Brain pericyte (primary cell): ENCODE measurements at places on chromosomes 16 and 17.

DNA sequence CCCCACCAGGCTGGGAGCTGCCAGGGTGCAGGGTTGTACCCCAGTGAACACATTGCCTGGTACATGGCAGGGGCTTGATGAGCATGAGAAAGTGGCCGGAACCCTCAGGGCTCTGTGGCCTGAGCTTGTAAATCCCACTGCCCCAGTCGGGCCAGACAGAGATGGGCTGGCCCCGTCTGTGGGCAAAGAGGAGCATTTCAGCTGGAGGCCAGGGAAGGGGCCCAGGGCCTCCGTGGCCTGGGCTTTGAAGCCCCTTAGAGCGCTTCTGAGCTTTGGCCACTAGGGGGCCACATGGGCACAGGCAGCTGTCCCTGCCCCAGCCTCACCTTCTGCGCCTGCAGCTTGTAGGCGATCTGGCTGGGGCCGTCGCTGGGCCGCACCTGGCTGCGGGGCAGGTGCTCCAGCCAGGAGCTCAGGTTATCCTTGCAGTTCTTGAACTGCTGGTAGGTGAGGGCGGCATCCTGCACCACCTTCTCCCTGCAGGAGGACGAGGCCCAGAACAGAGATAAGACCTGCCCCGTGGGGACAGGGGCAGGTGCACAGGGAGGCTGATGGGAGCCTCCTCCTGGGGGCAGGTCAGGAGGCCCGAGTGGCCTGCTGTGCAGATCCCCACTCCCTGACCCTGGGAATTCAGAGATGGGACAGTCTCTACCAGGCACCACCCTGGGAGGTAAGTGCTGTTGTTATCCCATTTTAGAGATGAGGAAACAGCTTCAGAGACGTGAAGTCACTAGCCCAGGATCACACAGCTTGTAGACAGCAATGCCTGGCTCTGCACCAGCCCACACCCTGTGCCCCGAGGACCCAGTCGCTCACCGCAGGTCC lies 12.8 kb downstream of the EVPL start:
- DNase-seq, result no peak

DNA sequence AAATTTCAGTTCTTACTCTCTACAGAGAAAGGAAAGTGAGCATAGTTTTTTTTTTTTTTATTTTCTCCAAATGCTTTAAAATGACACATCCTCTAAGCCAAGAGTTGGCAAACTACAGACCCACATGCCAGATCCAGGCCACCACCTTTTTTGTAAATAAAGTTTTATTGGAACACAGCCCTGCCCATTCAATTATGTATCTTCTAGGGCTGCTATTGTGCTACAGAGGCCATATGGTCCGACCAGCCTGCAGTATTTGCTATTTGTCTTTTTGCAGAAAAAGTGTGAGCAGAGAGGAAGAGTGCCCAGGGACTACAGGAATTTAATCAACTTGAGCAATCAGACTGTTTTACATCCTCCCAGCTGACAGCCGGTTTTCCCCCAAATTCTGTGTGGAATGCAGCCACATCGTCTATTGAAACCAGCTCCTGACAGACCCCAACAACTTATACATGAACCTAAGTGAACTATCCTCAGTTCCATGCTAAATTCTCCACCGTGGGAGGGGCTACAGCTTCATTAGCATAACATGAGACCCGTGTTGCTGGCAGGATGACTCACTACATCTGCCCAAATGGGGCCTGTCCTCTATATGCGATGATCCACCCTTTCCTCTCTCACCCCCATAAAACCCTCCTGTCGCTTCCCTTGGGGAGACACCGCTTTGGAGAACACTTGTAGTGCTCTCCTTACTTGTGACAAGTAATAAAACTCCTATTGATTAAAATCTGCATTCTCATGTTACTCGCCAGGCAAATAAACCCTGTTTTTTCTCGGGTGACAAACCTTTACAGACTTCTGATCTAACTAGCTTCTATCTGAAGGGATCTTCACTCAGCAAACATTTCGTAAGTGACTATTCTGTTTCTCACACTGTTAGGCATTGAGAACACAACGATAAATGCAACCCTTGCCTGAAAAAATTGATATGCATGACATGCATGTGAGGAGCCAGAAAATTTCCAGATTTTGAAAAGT lies 149.4 kb upstream of the HS3ST3A1 start:
- no peak for DNase-seq

GRCh38 chr17:10716218-10716617 lies 13.6 kb downstream of the TMEM220 start:
- no peak for DNase-seq

DNA sequence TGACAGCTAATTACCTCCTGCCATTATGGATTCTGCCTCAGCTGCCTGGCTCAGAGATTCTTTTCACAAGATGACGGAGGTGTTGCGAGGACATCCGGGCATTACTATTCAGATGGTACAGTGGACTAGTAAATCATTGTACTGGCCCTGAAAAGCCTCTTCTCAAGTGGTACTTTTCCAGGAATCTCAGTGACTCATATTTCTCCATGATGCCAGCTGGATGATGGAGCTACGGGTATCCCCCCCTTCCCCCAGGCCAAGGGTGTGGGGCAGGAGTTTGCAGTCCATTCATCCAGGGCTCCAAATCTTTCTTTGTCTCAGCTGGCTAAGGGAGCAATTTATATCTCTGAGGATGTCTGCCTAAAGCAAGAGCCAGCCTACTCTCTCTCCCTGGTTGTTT lies 107.7 kb upstream of the GPR139 start:
- DNase-seq, result no peak

DNA sequence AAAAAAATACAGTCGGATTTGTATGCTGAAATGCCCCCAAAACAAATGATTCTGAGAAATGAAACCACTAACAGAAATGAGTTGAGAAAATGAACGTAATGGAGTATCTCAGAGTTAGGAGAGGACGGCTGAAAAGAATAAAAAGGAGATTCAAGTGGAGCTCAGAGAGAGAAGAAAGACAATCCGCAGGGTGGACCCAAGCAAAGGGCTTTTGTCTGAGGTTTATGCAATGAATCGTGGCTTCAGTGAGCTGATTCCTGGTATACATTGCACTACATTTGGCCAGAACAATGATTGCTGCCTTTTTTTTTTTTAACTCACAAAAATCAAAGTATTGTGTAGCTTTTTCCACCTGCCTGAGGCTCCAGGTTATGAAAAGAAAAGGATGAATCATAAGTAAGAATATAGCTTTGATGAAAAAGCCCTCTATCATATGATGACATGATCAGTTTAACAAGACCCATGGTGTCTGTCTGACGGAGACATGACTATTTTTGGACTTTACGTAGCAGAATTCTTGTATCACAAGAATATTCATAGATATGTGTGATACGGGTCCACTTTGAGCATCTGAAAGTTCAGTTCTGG lies 4.4 kb upstream of the MED9 start:
- no peak for DNase-seq

GRCh38 chr17:50501054-50501453 lies 7.2 kb upstream of the MYCBPAP start:
- DNase-seq, result no peak
